ENCODE measurements at places on chromosomes 4 and X.

DNA sequence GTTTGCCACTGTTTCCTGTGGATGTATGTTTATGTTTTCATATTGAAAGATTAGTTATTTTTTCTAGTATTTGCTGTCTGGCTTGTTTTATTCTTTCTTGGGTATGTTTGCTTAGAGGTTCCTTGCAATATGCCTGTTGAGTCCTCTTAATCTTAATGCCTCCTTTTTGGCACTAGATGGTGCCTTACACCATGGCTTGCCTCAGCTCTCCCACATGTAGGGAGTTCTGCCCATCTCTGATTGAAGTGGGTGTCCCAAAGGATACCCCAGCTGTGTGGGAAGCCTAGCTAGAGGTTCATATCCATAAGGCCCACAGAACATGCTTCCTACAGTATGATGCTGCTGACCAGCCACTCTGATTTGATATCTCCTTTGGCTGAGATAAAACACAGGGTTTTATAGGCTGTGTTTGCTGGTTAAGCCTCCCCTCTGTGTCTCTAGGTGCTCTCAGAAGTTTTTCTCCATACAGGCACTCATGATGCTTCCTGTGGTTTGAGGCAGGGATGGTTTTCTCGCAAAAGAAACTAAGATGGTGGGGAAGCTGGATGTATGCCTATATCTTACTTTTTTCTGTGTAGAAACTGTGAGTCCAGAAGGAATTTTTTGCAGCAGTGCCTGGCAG, 162.4 kb downstream of the ASB9 start:
- DNase-seq: no peak

DNA sequence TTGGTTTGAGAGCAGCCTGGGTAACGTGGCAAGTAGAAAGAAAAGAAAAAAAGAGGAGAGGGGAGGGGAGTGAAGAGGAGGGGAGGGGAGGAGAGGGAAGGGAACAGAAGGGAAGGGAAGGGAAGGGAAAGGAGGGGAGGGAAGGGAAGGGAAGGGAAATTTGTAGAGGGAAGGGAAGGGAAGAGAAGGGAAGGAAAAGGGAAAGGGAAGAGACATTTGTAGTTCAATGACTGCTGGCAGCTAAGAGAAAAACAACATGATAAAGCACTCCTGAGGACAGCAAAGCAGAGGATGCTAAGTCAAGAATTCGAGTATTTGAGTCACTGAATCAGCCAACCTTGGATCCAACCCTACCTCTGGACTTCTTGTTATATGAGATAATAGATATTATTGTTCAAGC, 38.2 kb upstream of the BMP2K start:
- DNase-seq: no peak

- no peak for DNase-seq
Measured at GRCh38 chrX:96361844-96362243, 322.8 kb upstream of the DIAPH2 start.

- no peak for DNase-seq
Measured at GRCh38 chrX:19172741-19173140, 50.5 kb upstream of the ADGRG2 start.

DNA sequence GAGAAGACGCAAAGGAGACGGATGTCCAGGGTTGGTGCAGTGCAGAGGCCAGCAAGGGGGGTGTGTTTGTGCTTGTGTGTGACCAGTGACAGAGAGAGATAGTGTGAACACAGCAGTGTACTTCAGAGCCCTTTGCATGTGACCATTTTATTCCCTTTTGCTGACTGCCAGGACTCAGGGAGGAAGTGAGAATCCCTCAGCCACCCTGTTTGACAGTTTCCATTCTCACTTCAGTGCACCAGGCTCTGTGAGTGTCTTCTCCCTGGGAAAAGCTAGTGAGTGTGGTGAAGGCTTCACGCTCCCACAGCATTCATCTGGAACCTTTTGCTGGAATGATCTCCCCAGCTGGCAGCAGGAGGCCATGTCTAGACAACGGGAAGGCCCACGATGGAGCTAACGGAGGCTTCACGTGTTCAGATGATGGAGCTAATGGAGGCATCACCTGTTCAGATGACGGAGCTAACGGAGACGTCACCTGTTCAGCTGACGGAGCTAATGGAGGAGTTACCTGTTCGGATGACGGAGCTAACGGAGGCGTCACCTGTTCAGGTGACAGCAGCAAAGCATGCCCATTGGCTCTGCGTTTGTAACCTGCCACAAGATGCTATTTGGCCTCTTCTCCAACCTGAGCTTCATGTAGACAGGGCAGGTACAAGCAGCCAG, 195.4 kb downstream of the AFAP1 start:
- DNase-seq: no peak

GRCh38 chr4:76377481-76377901, 43.5 kb downstream of the CCDC158 start:
- DNase-seq: peak; percentile 25

- DNase-seq: no peak
Measured at GRCh38 chr4:84778041-84778440, 188.4 kb downstream of the WDFY3 start.

GRCh38 chr4:38667085-38667893, 3.3 kb downstream of the KLF3 start:
- DNase-seq: peak; percentile 90

DNA sequence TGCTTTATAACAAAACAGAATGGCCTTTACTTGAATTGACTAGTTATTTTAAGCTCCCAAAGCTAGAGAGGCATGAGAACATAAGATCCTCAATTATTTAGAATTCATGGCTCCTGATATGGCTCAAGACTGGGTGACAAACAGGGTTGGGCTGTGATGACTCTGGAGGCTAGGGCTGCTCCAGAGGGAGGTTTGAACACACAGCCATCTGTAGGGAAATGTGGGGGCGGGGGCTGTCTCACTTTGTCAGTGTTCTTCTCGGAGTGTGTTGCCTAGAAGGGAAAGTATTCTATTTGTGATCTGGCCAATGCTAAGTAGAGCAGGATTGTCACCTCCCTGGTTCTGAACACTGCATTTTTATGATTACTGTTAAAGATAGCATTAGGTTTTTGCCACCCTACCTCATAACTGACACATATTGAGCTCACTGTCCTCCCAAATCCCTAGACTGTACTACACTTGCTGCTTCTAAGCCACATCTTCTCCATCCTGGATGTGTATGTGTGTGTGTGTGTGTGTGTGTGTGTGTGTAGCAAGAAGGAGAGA, 45.9 kb downstream of the VSIG4 start:
- no peak for DNase-seq

- DNase-seq: no peak
Measured at GRCh38 chrX:50484662-50485061, 14.0 kb upstream of the DGKK start.

GRCh38 chr4:173410079-173410478, 11.2 kb upstream of the SCRG1 start:
- DNase-seq: no peak

DNA sequence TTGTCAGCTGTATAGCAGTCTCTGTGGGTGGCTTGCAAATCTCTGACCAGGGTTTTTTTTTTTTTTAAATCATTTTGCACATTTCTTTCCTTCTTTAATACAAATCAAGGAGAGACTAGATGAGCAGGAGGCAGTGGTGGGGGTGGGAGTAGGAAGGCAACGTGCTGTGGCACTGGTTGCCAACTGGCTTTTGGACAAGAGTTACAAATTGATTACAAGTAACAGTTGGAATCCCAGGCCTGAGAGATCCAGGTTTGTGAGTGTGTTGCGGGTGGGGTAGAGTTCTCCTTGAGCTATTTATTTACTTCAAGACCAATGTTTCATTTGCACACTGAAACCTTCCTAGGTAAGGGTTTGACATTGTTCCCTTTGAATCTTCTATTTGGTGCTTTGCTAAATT, 325.3 kb downstream of the AFF2 start:
- no peak for DNase-seq

DNA sequence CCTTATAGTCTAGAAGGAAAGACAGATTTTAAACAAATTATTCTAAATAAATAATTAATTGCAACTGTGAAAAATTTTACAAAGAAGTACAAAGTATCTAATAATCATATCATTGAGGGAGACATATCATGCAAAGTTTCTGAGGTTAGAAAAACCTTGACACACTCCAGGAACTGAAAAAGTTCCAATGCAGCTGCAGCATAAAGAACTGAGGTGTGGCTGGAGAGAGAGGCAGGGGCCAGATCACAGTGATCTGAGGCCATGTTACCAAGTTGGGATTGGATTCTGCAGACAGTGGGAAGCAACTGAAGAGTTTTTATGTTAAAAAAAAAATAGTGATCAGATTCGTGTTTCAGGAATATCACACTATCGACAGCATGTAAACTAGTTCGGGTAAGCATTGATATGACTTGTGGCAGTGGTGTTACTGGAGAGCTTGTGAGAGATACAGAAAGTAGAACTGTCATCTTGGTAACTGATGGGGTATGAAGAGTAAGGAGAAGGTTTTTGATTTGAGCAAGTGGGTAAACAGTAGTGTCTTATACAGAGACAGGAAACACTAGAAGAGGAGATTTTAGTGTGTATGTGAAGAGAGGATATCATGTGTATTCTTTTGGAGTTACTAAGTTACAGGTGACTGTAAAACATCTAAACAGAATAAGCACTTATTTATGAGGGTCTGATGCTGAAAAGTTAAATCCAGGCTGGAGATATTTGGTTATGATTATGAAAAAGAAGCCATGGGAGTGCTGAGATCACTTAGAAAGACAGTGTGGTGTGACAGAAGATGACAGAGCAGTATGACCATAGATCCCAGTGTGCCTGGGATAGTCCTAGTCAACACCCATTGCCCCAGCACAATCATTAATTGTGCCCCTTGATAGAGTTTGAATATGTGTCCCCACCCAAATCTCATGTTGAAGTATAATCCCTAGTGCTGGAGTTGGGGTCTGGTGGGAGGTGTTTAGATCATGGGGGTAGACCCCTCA, 15.6 kb upstream of the SPRY1 start:
- no peak for DNase-seq

DNA sequence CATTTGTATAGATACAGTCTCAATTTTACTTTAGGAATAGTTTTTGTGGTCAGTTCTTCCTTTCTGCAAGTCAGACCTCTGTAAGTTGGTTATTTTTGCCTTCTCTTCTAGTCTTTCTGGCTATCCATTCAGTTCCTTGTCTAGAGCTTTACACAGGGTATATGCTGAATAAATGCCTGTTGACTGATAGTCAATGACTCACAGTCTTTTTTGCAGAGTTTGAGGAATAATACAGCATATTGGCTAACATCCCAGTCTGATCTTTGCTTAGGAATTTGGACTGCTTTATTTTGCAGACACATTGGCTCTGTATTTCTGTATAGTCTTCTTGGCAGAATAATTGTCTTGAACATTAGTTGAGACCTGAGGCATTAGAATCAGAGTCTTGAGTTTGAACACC, 132.4 kb downstream of the MAGEC1 start:
- no peak for DNase-seq

Data from neural progenitor cell (in vitro differentiated cells).